ENCODE measurements at places on chromosomes 4 and X.

DNA sequence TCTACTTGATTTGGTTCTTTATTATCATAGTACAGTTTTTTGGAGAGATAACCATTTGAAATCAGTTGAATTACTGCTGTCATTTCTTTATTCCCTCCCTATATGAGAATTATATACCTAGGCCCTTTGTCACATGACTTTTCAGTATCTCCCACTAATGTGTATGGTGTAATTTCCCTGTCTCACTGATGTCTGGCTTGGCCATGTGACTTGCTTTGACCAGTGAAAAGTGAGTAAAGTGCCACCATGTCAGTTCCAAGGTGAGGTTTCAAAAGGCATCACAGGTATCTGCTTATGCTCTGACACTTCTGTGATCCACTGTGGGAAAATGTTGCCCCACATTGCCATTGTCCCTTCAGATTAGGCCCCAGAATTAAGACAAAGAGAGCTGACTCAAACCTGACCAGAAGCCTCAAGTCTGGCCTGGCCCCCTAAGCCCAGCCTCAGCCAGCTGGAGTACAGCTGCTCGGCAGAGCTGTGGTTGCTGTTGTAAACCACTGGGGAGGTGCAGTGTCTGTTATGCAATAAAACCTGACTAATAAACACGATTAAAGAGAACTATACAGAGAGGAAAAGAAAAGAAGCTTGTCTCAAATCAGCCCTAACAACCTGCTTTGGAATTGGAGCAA is 27.5 kb downstream of the SETD7 start:
- DNase-seq = peak; percentile 73

DNA sequence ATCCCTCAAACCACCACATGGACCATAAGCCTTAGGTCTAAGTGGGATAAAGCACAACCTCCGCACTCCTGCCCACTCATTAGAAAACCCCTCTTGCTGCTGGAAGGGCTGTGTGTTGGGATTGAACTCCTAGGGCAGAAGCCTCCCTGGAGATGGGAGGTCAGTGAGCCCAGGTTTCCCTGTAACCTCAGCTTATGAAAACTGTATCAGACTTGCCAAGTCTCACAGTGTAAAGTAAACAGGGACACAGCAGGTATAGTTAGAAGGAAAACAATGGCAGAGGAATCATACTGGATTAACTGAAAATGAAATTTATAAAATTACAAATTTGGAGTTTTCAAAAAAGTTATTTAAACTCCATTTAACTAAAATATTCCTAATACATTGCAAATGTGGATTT is 29.9 kb downstream of the CASP6 start:
- DNase-seq = no peak

GRCh38 chrX:107766470-107767150 is 9.0 kb downstream of the TSC22D3 start:
- DNase-seq = no peak

DNA sequence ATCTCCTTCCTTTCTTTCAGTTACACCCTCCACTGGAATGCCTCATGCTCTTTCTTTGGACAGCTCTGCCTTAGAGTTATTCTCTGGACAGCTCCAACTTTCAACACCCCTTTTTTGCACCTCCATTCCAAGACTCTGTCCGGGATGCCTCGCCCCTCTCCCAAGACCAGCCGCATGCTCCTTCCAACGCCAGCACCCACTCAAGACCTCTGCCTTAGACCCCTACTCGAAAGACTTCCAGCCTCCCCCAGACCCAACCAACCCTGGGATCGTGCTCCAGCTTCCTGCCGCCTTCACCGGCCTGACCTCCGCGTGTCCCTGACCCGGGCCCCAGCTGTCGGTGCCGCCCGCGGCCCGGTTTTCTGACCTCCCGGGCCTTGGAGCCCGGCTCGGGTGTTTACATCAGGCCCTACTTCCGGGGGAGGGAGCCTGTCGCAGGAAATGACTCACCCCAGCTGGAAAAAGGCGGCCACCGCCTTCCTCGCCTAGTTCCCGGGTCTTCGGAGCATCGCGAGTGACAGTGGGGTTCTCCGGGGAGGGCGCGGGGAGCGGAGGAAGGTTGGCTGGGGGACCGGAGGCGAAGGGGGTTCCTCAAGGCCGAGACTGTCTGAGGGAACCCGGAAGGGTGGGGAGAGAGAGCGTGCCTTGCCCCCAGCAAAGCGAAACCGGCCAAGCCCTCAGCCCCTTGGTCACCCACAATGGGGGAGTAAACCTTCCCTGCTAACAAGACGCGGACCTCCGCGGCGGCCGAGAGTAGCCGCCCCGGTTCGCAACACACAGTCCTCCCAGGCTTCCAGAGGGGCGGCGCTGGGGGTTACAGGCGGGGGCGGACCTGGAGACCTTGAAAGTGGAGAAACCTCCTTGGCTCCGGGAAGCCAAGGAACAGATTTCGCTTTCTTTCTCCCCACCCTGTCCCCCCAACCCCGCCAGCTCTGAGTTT is at the start of gene WDR45:
TSS of gene WDR45 (minus strand) at position 399 of the 940 bp plus-strand sequence. CDS start 1,792 bp downstream, outside the sequence.
- DNase-seq = peak; percentile 64

All from NK-92 treated with Interleukin-12 subunit alpha and Interleukin-12 subunit beta, amount 100 ng/mL, for 24 hours (cell line).